ENCODE measurements at places on chromosomes 12 and 14.

GRCh38 chr12:42946871-42947381, 357.4 kb upstream of the PRICKLE1 start:
- DNase-seq: no peak

GRCh38 chr12:50047693-50048250, 9.6 kb upstream of the ASIC1 start:
- no peak for DNase-seq

GRCh38 chr12:80766897-80767296, 50.2 kb downstream of the MYF5 start:
- no peak for DNase-seq

DNA sequence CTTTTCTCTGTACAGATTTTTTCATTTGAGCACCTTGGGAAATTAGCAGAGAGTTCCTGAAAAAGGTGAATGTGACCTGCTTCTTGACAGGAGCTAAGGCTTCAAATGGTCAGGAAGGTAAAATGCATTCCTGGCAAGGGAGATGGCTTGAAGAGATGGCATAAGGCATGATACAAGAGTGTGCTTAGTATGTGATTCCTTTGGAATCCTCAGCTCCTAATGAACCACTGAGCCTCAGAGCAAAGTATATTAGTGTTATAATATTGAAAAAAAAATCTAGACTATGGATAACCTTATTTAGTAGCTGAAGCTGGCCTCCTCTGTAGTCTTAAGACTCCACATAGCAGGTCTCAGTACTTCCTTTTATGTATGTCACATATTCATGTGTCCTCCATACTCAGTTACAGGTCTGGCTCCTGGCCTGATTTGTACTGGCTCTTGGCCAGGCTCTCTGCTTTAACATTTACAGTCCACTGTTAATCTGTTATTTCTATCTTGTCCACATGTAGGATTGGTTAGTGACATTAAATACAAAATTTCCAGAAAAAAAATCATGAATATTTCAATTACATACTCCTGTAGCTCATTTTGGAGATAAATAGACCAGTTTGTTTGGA, 17.9 kb downstream of the TOGARAM1 start:
- no peak for DNase-seq

- DNase-seq: no peak
These were observed 36.5 kb downstream of the YEATS4 start for GRCh38 chr12:69396041-69396440.

GRCh38 chr12:3097186-3097804, 20.1 kb downstream of the TSPAN9 start:
- DNase-seq: peak; percentile 92

GRCh38 chr12:111283521-111283920, 85.4 kb downstream of the PHETA1 start:
- DNase-seq: no peak

DNA sequence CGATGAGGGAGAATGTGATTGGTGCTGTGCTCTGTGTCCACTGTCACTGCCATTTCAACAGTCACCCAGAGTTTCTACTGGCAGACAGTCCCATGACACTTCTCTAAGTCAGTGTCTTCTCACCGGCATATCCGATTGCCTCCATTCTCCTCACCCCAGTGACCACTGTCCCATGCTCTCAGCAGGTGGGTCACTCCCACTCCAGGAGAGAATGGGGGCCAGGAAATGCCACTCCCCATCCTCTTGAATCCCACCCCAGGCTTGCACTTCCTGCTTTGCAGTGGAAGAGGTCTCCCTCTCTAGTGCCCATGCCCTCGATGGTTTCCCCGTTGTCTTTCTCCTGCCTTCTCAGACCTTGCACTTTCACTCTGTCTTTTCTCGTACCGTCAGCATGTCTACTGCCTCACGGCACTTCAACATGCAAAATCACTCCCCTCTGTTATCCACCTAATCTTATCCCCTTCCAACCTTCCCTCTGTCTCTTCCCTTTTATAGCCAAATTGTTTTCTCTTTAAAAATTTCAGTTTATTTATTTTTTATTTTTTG, 2.2 kb upstream of the EP400 start:
- DNase-seq: no peak

DNA sequence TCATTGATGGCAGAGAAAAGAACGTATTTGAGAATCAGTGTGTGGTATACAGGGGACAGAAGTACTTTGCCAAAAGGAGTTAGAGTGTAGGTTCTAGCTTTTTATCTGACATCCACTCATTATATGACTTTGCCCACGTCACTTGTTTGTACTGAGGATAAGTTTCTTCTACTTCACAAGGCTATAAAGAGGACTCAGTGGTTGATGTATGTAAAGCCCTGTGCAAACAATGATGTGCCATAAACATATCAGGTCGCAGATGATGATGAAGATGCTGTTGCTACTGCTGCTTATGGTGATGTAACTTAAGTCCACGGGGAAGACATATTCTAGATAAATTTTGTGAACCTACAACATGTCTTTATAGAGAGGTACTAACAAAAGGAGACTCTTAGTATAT, 66.3 kb downstream of the TRHDE start:
- DNase-seq: no peak

DNA sequence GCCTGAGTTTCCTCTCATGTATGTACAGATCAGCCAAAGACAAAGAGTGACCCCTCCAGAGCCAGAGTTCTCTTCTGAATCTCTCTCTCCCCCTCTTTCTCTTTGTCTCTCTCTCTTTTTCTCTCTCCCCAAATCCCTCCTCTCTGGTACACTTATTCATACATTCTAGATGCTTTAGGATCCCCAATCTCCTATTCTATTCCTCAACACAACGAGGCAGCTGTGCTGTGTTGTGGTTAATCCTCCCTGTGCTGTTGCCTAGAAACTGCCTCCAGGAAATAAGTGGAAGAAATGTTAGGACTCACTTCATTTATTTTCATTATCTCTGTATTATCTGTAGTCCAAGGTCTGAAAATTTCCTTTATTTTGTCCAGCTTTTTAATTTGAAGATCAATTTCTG, 350.5 kb upstream of the OR4E1 start:
- peak; percentile 39 for DNase-seq

DNA sequence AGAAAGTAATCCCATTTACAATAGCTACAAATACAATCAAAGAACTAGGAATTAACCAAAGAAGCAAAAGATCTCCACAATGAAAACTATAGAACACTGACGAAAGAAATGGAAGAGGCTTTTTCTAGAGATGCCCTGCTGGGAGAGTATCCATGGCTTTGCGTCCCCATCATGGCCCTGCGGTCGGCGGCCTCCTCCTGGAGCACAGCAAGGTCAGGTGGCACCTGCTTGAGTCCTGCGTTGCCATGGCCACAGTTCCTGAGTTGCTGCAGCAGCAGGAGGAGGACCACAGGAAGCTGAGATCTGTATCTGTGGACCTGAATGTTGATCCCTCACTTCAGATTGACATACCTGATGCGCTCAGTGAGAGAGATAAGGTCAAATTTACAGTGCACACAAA, 143.5 kb downstream of the SLC5A8 start:
- no peak for DNase-seq

GRCh38 chr14:100673085-100673806, 53.4 kb upstream of the DLK1 start:
- DNase-seq: no peak

DNA sequence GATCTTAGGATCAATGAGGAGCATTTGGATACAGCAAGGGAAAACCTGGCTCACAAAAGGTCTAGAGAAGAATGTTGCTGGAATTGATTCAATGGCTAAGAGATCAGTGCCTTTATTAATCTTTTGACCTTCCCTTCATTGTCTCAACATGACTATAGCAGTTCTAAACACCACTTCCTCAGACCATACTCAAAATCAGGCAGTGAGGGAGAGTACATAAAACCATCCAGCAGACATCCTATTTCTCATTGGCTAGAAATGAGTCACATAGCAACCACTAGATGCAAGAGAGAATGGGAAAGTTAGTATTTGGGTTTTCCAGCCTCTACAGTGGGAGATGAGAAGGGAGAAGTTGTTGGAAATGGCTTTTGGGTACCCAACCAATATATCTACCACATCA, 151.4 kb upstream of the NUDT4 start:
- DNase-seq: no peak

GRCh38 chr12:25317553-25317952, 66.8 kb upstream of the KRAS start:
- no peak for DNase-seq

GRCh38 chr12:42741091-42741490, 151.5 kb upstream of the PRICKLE1 start:
- no peak for DNase-seq

DNA sequence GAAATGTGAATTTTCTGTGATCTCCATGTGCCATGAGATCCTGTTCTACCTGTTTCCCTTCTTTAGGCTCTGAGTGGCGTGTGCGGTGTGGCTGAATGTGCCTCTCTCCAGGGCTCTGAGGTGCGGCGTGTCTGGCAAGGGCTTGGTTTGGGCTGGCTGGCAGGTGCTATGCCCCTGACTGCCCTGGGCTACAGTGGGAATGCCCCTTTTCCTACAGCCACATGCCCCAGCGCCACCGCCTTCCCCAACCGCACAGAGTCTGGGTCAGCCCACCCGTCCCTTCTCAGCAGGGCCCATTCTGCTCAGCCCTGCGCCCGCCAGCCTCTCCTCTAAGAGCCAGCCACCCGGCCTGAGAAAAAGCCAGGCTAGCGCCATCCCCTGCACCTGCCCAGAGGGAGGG, 24.7 kb downstream of the BTBD6 start:
- peak; percentile 27 for DNase-seq

DNA sequence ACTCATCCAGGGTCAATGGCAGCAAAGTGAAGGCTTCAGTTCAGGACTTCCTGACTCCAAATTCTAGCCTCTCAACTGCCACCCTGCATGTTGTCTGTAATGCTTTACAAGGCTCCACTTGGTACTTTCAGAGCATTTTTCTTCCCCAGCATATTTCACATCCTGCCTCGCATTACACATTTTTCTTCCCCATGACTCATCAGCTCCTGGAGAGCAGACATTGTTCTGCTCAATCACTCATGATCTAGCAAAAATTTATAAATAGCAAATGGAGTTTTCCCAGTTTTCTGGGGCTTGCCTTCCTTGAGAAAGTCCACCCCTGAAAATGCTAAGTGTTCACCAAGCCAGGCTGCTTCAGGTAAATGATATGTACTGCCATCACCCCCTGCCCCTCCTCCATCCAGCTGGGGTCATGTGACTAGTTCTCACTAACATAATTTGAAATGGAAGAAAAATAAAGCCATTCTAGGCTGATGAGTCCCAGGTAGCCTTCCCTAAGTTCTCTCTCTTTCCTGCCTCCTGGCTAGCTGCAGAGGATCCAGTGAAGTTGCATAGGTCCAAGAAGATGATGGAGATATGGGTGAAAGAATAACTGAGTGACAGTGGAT, 69.4 kb downstream of the ARMH4 start:
- DNase-seq: peak; percentile 86

DNA sequence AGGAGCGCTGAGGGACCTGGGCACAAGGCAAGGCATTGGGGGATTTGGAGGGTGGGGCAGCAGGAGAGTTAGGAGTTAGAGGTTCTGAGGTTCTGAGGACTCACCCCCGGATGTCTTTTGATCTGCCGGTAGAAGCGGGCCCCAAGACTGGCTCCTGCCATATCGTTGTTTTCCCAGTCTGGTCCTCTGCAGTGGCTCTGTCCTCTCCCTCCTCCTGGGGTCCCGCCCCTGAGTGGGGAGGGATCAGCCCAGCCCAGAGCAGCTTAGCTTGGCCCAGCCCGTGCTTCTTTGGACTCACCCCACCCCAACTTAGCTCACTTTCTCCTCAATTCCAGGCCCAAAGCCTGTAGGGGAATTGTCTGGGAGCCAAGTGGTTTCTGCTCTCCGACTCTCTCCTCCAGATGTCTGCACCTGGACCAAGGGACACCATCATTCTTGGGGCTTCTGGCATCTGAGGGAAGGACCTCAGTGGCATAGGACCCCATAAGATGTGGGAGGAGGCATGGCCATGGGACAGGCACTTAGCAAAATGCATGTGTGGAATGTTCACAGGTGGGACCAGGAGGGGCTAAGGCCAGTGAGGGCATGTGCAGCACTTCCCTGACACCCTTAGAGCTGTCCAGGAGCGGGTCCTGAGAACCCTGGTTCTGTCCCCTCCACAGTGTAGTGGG, 7.5 kb downstream of the SHMT2 start:
- peak; percentile 82 for DNase-seq

GRCh38 chr12:70383484-70383883, 17.4 kb downstream of the KCNMB4 start:
- no peak for DNase-seq

DNA sequence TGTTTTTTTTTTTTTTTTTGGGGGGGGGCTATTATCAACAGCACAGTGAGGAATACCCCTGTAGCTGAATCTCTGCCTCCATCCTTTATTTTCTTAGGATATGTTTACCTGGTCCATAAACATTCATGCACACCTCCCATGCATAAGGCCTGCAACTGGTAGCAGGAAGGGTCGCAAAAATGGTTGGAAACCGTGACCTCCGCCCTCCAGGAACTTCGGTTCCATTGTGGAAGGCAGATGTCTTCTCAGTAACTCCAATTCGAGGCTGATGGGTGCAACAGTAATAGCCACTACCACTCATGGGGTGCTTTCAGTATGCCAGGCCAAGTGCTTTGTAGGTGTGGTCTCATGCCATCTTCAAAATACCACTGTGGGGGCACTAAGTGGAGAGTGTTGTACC, 40.2 kb downstream of the ACACB start:
- no peak for DNase-seq

GRCh38 chr14:22491683-22492621, 97.1 kb downstream of the DAD1 start:
- no peak for DNase-seq

- DNase-seq: no peak
These were observed 211.1 kb downstream of the ANO2 start for GRCh38 chr12:5733916-5734315.

DNA sequence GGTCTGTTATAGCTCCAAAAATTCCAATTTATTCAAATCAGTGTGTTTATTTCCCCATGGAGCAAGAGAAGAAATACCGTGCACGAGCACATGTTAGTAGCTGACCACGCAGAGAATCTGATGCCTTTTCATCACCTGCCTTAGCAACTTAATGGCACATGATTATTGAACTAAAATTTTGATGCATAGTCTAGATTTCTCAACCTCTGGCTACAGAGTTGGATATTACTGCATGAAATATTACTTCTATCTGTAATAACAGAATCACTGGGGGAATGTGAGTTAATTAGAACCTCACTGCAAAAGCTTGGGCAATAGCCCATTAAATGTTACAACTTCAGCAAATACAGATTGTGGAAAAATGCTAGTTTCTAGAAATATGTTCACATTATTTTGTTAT, 335.8 kb downstream of the FLRT2 start:
- DNase-seq: no peak

DNA sequence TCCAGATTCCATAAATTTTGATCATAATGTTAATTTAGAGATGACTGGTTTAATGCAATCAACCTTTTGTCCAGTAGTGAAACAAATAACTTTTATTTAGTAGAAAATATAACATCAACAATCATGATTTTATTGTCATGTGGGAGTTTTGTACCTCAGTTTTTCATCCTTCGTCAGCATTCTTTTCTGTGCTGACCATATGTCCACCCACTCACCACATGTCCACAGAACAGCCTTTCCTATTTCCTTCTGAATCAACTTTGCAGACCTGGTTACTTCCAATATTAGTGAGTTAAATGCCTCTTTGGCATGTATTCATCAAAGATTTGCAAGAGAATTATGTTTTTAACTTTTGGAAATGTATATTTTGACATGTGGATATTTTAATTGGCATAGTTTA, 36.8 kb upstream of the CNTN1 start:
- DNase-seq: no peak
